CMK (cell line): ENCODE measurements at places on chromosomes 5 and 9.

GRCh38 chr5:19488786-19489185 is 499.2 kb downstream of the CDH18 start:
- no peak for DNase-seq

DNA sequence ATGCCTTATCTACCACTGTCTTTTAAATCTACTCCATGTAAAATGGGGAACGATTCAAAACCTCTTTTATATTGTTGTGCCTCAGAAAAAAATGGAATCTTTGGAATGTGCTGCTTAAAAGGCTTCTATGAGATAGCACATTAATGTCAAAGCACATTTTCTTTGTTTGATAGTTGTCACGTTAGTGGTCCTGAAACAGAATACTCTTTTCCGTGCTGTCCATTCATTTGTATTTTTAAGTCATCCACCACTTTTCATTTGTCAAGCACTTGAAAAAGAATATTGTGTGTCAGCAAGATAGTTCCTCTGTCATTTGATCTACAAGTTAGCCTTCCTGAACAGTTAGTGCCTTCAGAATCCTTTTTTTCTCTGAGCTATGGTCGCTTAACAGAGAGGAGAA is 246.9 kb downstream of the MAST4 start:
- DNase-seq = no peak

- DNase-seq = no peak
Measured at GRCh38 chr5:146766013-146766412, 112.5 kb downstream of the PPP2R2B start.

DNA sequence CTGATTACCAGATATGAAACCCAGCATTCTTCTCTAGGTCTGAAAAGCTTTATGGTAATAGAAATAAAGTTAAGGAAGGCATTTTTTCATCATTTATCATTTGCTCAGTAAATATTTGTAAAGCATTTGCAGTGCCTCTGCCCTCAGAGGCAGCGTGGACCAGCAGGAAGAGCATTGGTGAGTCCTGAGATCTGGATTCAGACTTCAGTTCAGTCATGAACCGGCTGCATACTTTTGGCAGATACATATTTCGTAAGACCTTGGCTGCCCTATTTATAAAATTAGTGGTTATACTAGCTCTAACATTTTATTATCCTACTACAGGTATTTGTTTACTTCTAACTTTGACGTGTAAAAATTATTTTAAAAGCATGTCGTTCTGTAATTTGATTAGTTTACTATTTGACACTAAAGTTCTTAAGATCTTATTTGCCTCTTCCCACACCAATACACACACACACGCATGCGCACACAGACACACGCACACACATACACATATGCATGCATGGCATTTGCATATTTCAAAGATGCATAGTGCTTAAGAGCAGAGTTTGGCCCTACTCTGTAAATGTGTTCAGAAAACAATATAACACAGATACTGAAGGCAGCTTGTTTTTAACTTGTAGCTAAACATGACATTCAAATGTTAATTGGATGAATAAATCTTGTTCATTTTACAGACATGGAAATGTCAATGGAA is 101.9 kb downstream of the RPS23 start:
- no peak for DNase-seq

DNA sequence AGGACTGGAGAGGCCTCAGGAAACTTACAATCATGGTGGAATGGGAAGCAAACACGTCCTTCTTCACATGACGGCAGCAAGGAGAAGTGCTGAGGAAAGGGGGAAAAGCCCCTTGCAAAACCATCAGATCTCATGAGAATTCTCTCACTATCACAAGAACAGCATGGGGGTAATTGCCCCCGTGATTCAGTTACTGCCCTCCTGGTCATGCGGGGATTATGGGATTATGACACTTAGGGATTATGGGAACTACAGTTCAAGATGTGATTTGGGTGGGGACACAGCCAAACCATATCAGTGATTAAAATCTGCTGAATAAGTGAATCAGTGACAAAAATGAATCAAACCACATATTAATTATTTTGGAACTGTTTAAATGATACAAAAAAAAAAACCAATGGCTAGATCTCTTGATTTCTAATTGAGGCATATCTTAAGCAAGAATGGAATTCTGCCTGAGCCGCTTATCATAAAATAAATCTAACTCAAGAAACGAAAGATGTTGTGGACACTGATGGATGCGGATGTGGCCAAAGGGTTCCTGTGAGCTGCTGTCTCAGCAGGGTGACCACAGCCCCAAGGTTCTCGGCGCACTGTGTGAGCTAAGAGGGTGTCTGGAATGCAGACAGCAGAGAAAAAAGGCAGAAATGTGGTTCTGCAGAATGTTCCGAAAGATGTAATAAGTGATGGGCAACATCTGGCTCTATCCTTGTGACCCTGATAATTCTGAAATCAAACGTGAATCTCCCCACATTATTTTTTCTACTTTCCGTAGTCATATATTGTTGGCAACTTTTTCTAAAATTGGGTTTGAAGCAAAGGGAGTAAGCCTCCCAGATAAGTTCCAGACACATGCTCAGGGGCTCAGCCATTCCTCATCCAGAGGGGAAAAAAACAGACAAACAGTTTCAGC is 107.2 kb upstream of the ICE1 start:
- no peak for DNase-seq

GRCh38 chr9:80077059-80077458 is 505.3 kb downstream of the TLE4 start:
- no peak for DNase-seq

DNA sequence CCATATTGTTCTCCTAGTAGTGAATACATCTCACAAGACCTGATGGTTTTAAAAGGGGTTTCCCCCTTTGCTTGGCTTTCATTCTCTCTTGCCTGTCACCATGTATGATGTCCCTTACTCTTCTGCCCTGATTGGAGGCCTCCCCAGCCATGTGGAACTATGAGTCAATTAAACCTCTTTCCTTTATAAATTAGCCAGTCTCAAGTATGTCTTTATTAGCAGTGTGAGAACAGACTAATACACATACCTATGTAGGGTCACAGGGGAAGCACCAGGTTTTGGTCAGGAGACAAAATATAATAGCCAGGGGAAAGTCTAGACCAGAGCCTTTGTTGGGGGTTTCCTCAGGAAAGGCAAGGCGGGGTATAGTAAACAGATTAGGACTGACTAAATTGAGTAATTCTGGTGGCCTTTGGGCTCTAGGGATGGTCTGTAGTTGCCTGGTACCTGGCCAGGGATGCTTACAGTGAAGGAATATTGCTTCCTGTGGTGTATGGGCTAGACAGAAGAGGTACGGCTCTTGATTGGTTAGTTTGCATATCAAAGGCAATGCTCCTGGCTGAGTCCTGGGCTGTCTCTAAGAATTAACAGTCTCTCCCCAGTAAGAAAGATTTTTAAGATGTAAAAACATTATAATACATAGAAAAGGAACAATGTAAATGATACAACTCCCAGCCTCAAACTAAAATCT is 254.5 kb downstream of the ELAVL2 start:
- no peak for DNase-seq

- DNase-seq = no peak
Measured at GRCh38 chr9:105242062-105242461, 2.4 kb upstream of the SLC44A1 start.

- DNase-seq = no peak
Measured at GRCh38 chr9:24391095-24391494, 154.6 kb downstream of the IZUMO3 start.

DNA sequence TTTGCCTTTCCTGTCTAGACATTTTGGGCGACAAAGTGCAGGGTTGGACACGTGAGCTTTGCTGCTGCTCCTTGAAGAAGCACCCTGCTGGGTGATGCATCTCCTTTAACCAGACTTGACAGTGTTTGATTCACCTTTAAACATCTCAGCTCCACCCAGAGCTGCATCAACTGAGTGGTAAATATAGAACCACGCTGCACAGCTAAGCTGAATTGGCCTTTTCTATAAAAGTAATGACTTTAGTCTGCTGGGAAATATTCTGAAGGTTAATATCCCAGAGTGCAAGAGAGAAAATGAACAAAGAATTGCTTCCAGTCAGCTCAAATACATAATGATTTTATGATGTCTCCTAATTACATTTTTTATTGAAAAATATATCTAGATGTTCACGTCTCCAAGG is 264.3 kb upstream of the ADCY2 start:
- no peak for DNase-seq

DNA sequence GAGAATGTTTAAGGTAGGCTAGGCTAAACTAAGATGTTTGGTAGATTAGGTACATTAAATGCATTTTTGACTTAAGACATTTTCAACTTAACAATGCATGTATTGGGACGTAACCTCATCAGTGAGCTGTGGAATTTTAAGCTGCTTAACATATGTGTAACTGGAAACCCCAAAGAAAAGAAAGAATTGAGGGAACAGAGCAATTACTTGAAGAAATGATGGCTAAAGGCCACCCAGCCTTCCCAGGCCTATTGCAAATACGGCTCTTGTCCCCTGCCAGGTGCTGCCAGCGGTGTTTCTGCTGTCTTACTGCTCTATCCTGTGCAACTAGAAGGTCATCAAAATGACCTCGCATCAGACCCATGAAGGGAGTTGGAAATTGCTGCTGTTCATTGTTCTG is 52.0 kb downstream of the RICTOR start:
- DNase-seq = no peak

DNA sequence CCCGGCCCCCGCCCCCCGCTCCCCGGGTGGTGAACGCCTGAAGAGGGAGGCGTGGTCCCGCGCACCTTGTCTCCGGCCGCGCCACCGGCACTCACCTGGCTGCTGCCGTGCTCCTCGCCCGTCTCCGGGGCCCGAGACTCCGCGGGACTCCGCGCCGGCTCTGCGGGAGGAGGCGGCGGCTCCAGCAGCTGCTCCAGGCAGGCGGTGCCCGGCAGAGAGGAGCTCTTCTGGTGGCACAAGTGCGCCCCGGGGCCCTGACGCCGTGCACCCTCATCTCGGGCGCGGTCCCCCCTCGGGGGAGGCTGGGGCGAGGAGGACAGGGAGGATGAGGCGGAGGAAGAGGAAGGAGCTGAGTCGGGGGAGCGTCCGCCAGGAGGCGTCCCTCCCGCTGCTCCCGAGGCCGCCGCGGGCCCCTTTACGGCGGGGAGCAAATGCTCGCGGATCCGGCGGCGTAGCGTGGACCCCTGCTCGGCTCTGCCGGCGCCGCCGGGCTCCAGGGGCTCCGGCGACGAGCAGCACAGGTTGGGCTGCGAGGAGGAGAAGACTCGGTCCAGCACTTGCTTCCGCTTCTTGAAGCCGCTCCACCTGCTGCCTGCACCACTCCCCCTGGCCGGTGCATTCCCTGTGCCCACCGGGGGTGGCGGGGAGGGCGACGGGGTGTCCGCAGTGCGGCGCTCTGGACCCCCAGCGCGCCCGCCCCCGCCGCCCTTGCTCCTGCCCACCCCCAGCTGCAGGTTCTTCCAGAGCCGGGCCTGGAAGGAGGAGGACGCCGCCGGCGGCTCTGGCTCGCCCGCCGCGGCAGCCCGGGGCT is 928 bp downstream of the MCTP1 start:
- DNase-seq = no peak

GRCh38 chr5:114255260-114255659 is 106.6 kb upstream of the KCNN2 start:
- no peak for DNase-seq

GRCh38 chr5:65769539-65769938 is 47.5 kb downstream of the NLN start:
- no peak for DNase-seq
